ENCODE measurements at places on chromosomes 7 and 10.

- no peak for DNase-seq
These were observed 411.4 kb downstream of the PAXIP1 start for GRCh38 chr7:154591544-154591943.

DNA sequence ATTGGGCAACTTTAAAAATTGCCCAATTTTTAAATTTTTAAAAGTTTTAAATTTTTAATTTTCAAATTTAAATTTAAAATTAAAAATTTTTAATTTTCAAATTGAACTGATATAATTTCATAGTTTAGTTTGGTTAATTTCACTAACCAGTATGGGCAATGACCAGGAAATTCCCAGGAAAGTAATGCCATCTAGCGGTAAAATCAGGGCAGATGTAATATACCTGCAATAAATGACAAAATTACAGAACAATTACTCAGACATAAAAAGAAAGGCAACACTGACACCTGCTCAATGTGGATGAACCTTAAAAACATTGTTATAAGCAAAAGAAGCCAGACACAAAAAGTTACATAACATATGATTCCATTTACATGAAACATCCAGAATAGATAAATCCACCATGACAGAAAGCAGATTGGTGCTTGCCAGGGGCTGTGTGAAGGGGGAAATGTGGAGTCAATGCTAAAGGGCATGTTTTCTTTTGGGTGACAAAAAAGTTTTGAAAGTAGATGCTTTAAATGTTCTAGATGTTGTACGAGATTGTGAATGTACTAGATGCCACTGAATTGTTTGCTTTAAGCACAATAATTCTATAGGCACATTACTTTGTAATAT is 28.6 kb upstream of the SLC16A12 start:
- DNase-seq = peak; percentile 71

- no peak for DNase-seq
These were observed 10.2 kb upstream of the SDHAF3 start for GRCh38 chr7:97107192-97107800.

- DNase-seq = no peak
These were observed 5.9 kb downstream of the SAP25 start for GRCh38 chr7:100567751-100568175.

DNA sequence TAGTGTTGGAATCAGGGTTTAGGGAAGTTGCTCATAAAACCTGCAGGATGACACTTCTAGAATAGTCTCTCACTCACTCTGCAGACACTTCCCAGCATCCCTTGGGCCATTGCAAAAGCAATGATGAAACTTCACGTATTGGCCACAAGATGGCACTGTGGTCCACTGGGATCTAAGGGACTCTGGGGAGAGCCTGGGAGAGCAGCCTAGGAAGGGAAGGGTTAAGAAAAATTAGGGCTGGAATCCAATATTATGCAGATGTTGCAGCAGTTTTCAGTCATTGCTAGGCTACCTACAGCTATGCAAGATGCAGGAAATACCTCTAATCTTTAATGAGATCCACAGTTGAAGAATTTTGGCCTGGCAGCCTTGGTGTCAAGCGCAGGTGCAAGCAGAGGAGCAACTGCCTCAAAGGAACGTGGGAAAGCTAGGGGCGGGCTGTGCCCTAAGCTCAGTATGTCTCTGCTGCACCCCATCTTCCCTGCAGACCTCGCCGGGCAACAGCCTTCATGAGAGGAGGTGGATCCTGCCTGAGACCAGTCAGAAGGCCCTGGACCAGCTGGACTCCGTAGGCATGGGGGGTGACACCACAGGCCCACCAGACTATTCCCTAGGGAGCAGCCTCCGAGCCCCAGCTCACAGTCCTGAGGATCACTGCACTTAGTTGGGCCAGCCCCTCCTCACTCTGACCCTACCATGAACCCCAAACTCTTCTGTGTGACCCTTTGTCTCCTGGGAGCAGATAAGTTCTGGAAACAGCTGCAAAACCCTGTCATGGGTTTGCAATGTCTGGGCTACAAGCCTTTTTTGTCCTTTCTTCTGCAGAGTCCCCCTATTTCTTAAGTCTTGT is 127.9 kb upstream of the PRSS58 start:
- peak; percentile 23 for DNase-seq

GRCh38 chr7:106866298-106867281 is 1.5 kb downstream of the PIK3CG start:
- no peak for DNase-seq

DNA sequence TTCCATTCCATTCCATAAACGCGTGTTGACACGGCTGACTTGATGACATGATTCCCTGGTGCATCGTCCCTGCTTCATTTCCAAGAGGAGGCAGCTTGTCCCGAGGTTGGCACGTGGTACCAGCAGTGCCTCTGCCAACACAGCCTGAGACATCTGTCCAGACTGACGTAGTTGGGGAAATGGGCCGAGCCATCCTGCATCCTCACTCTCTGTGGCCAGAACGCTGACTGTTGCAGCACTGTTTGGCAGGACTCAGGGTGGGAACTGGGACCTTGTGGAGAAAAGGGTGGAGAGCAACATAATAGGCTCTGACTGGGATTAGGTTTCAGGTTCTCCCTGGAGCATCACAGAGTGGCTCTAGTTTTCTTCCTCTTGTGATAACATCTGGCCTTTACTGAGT is 118.6 kb upstream of the BTBD16 start:
- DNase-seq = peak; percentile 89

DNA sequence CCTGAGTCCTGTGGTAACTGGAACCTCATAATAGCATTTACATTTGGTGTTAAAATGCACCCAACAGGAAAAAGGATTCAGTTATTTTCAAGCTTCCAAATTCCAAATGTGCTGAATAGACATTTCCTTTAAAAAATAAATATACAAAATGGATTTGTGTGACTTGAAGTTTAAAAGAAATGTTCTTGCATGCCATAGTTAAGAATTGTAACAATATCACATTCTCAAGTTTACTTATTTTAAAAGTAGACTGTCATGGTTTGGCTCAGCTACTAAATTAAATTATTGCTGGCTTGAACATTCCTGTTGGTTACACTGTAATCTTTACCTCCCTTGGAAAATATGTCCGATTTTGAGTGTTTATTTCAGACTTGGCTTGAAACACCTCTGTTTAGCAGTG is 31.5 kb downstream of the BICC1 start:
- no peak for DNase-seq

DNA sequence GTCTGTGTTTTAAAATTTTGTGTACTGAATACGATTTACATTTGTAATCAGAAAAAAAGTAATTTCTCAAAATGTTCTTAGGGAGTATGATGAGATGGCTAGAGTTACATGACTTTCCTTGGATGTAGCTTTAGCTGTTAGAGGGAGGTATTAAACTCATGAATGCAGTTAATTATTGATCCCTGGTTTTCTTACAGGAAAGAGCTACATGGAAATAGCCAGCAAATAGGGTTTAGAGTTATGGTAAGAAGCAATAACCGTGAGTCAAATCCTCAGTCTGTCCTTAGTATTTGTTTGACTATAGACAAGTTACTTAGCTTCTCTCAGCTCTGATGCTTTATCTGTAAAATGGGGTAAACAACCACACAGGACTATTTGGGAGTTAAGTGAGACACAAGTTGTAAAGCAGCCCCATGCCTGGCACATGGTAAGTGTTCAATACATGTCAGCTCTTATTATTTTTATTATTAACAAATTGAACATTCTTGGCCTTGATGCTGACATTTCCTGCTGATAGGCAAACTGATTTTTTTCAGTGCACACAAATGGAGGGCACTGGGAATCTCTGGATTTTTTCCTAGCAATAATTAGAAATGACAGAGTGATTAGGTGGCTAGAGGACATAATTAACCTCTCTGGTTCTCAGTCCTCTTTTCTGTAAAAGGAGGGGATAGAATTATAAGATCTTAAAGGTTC is 204.5 kb upstream of the PHYHIPL start:
- DNase-seq = no peak

- DNase-seq = no peak
These were observed 22.5 kb upstream of the MGAM2 start for GRCh38 chr7:142089035-142089434.

GRCh38 chr7:139869886-139870285 is 40.8 kb downstream of the TBXAS1 start:
- DNase-seq = no peak

GRCh38 chr7:31420948-31421347 is 80.4 kb upstream of the NEUROD6 start:
- DNase-seq = no peak

DNA sequence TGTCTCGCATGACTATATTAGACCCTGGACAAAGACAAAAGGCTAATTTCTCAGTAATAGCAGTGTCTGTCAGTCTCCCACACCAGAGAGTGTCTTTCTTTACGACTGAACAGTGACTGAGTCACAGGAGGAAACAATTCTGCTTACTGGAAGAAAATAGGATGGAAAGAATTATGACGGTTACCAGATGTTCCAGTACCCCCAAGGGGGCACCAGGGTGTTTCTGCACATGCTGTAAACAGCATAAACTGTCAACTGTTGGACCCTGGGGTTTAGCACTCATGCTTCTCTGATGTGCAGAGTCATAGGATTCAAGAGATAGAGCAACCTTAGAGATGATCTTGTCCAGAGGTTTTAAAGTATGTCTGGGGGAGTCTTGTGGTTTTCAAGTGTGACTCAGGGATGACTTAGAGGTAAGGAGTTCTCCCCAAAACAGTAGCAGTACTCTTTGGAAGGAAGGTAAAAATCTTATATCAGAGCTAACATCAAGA is 291.7 kb downstream of the THSD7A start:
- no peak for DNase-seq

GRCh38 chr10:375815-376505 is 240.7 kb downstream of the ZMYND11 start:
- no peak for DNase-seq

- peak; percentile 76 for DNase-seq
These were observed 17.7 kb downstream of the FRG2B start for GRCh38 chr10:133608855-133609254.

DNA sequence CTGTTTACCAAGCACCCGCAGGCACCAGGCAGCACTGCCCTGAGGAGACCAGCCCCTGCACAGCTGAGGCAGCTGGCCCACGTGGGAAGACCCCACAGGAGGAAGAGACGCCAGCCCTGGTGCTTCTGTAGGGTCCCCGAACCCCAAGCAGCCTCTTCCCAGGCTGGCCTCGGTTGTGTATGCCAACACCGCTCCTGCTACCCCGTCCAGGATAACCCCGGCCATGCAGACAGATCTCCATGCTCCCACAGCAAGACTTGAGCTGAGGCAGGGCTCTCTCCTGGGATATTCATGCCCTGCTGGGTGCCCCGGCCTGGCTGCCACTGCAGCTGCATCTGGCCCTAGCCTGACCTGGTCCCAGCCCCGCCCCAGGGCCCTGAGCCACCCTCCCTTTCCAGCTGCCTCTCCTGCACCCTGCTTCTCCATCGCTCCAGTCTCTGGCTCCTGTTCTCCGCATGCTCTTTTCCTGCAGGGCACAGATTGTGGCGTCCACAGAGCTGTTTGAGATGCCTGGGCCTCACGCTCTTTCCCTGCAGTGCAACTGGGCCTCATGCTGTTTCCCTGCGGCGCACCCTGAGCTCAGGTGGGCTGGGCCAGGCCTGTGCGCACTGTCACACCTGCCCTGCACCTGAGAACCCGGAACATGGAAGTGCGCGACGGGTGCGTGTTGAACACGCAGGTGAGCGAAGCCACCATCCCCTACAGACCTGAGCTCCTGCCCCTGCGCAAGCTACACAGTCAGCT is 236.2 kb downstream of the ELFN1 start:
- DNase-seq = no peak

- DNase-seq = no peak
These were observed 26.3 kb upstream of the PITRM1 start for GRCh38 chr10:3198900-3199299.

- peak; percentile 2 for DNase-seq
These were observed 95.7 kb upstream of the PALS2 start for GRCh38 chr7:24477398-24478136.

- no peak for DNase-seq
These were observed 38.3 kb upstream of the TAC1 start for GRCh38 chr7:97693586-97693985.

- DNase-seq = no peak
These were observed 445.3 kb upstream of the LRRN3 start for GRCh38 chr7:110645616-110646015.

- DNase-seq = no peak
These were observed 5.7 kb downstream of the ARPC1B start for GRCh38 chr7:99380032-99380822.

GRCh38 chr7:132656846-132657776 is 80.8 kb upstream of the PLXNA4 start:
- peak; percentile 5 for DNase-seq

DNA sequence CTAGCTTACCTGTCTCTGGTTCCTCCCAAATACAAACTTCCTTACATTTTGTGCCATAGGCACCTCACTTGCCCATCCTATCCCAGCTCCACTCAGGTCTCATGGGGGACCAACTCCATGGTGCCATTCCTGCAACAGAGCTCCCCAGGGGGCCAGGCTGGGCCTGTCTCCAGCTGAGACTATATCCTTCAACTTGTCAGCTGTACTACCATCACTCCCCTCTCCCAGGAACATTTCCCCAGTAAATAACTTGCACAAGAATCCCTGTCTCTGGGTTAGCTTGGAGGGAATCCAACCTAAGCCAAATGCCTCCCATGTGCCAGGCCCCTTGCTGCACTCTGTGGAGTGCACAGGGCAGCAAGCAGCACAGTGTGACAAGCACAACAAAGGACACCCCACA is 33.2 kb downstream of the FRMPD2 start:
- no peak for DNase-seq

DNA sequence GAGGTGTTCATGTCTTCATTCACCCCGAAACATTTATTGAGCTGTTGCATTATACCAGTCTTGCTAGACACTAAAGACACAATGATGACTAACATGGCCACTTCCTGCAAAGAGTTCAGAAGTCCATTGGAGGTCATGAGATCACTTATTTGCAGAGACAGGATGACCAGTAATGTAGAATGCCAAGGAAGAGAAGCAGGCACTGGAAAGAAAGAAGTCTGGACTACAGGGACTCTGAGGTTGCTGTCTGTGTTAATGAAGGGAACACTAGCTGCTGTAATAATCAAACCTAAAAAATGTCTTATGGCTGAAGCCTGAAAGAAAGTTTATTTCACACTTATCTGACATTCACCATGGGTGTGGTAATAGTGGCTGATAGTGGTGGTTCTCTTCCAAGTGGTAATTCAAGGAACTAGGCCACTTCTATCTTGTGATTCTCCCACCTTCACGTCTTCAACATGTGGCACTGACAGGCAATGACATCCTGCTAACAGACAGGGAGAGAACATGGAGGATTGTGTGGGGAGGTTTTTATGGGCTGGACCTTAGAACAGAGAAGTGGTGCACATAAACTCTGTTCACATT is 89.2 kb upstream of the MKLN1 start:
- DNase-seq = no peak

- DNase-seq = no peak
These were observed 55.3 kb upstream of the BMPER start for GRCh38 chr7:33849971-33850559.

- no peak for DNase-seq
These were observed 7.5 kb downstream of the IFIT1 start for GRCh38 chr10:89399956-89400355.

- DNase-seq = peak; percentile 15
These were observed 189.9 kb upstream of the PDE1C start for GRCh38 chr7:32259931-32260596.

- no peak for DNase-seq
These were observed 86.5 kb downstream of the NEURL1 start for GRCh38 chr10:103580011-103580410.

Data from G401 (cell line).